ENCODE measurements at places on chromosomes 2 and 18.

- DNase-seq: no peak
Measured at GRCh38 chr2:45256173-45256866, 247.1 kb upstream of the SIX2 start.

- DNase-seq: no peak
Measured at GRCh38 chr2:73091696-73092095, 20.2 kb upstream of the SFXN5 start.

DNA sequence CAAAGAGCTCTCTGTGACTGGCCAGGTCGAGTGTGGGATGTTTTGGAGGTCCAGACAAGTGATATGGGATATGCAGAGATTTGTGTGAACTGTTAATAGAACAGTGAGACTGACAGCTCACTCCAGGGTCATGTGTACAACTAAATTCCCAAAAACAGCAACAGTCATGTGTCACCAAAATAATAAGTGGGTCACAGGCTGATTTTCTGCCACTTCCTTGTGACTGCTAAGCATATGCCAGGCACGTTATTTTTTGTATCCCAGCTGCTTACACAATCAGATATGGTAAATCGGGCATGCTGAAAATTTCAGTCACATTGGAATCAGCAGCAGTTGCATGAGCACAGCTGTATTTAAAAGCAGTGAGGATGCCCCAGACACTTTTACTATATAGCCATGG is 198.7 kb downstream of the PTGR3 start:
- DNase-seq: no peak

DNA sequence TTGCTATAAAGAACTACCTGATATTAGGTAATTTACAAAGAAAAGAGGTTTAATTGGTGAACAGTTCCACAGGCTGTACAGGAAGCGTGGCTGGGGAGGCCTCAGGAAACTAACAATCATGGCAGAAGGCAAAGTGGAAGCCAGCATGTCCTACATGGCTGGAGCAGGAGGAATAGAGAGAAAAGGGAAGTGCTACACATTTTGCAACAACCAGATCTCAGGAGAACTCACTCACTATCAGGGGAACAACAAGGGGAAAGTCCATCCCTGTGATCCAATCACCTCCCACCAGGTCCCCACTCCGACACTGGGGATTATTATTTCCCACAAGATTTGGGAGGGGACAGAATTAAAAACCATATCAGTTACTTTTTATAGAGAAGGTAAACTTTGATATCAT is 273.5 kb upstream of the MMADHC start:
- no peak for DNase-seq

GRCh38 chr18:48326901-48327675 is 82.1 kb downstream of the ZBTB7C start:
- no peak for DNase-seq

DNA sequence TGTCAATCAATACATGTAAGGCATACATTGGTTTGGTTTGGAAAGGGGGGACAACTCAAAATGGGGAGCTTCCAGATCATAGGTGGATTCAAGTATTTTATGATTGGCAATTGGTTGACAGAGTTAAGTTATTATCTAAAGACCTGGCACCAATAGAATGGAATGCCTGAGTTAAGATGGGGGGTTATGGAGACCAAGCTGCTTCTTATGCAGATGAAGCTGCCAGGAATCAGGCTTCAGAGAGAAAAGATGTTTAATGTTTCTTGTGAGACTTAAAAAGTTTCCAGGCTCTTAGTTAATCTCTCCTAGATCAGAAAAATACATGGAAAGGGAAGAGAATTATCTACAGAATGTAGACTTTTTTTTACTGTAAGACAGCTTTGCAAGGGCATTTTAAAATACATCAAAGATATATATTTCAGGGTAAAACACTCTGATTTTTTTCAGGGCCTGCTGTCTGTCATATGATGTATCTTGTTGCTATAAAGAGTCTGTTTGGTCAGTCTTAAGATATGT is 1343.2 kb upstream of the LRRTM1 start:
- DNase-seq: no peak

DNA sequence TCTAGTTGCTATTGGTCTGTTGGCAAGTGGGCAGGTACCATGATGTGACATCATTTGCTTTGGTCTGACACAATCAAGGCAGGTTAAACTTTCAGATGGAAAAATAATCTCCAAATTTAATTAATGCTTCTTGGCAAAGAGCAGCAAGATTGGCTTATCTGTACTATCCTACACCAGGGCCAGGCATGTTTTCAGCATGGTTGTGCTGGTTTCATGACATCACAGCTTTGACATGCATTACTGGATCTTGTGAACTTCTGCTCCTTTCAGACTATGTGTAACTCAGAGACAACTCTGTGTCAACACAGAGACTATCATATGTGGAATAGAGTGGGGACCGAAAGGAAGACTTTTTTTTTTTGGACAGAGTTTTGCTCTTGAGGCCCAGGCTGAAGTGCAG is 520.5 kb downstream of the TDRD15 start:
- no peak for DNase-seq

DNA sequence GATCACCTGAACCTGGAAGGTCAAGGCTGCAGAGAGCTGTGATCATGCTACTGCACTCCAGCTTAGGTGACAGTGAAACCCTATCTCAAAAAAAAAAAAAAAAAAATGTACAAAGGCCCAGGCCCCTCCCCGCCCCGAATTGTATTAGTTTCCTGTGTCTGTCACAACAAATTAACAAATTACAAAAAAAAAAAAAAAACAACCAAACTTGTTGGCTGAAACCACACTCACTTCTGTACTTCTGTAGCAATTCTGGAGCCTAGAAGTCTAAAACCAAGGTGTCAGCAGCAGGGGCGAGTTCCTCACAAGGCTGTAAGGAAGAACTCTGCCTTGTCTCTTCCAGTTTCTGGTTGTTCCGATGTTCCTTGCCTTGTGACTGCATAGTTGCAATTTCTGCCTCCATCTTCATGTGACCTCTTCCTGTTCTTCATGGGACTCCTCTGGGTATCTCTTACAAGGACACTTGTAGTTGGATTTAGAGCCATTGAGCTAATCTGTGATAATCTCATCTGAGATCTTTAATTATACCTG is 100.8 kb upstream of the ZSWIM2 start:
- no peak for DNase-seq

GRCh38 chr2:155982135-155982534 is 350.4 kb downstream of the NR4A2 start:
- no peak for DNase-seq

- DNase-seq: no peak
Measured at GRCh38 chr2:96114546-96114902, 1.8 kb downstream of the ADRA2B start.

DNA sequence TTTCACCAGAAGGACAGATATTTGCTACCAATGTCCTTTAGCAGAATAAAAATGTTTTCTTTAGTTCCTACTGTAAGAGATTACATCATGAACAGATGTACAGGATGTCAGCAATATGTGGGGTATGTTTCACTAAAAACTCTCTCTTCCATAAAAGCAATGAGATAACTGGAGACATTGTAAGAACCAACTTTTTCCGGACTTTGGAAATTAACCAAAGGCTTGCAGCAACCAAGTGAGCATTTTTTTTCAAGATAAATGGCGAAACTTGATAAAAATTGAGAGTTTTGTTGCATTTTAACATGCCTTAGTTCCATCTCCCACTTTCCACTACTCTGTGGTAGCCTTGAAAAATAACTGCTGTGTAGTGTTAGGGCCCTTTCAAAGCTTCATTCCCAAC is 429.8 kb upstream of the CDH2 start:
- DNase-seq: no peak

- DNase-seq: no peak
Measured at GRCh38 chr2:134348239-134348638, 94.4 kb downstream of the MGAT5 start.

- no peak for DNase-seq
Measured at GRCh38 chr2:145481334-145481922, 961.5 kb upstream of the ZEB2 start.

GRCh38 chr2:128578406-128579390 is 260.0 kb upstream of the HS6ST1 start:
- no peak for DNase-seq

- DNase-seq: no peak
Measured at GRCh38 chr2:27860111-27860510, 30.1 kb downstream of the RBKS start.

GRCh38 chr2:167192833-167193232 is 304.6 kb downstream of the XIRP2 start:
- DNase-seq: no peak

All from CD4-positive, alpha-beta T cell treated with Interleukin-17A for 4 hours (primary cell).